ENCODE measurements at places on chromosomes 12 and 14. TPM values are rescaled to one million over a fixed set of nuclear protein-coding genes. Genes with fewer than 3 reads are reported as not detected.

The P3H3 gene
- 0.73 TPM for polyA plus RNA-seq

- no peaks in the 10 kb centered on the region for H3K4me1 ChIP-seq
- no peak overlapping the region for H3K27ac ChIP-seq
- no peaks in the 10 kb centered on the region for H3K27me3 ChIP-seq
- H3K4me3 ChIP-seq = no peak overlapping the region
These were observed 537.0 kb downstream of the SLC6A15 start for GRCh38 chr12:84375449-84376170.

GRCh38 chr14:67490196-67490595, 1.7 kb upstream of the TMEM229B start:
- H3K4me1 ChIP-seq = peaks cover 25% of the 10 kb centered on the region
- peaks cover 21% of the 10 kb centered on the region for H3K36me3 ChIP-seq
- H3K27ac ChIP-seq = peak overlapping the region; percentile 100
- no peak for DNase-seq
- no peaks in the 10 kb centered on the region for H3K27me3 ChIP-seq
- no peak overlapping the region for H3K4me3 ChIP-seq

- no peak for DNase-seq
- no peak overlapping the region for H3K4me3 ChIP-seq
- no peaks in the 10 kb centered on the region for H3K27me3 ChIP-seq
- H3K4me1 ChIP-seq = no peaks in the 10 kb centered on the region
- H3K27ac ChIP-seq = no peak overlapping the region
These were observed 295.5 kb downstream of the RMST start for GRCh38 chr12:97758194-97758501.

DNA sequence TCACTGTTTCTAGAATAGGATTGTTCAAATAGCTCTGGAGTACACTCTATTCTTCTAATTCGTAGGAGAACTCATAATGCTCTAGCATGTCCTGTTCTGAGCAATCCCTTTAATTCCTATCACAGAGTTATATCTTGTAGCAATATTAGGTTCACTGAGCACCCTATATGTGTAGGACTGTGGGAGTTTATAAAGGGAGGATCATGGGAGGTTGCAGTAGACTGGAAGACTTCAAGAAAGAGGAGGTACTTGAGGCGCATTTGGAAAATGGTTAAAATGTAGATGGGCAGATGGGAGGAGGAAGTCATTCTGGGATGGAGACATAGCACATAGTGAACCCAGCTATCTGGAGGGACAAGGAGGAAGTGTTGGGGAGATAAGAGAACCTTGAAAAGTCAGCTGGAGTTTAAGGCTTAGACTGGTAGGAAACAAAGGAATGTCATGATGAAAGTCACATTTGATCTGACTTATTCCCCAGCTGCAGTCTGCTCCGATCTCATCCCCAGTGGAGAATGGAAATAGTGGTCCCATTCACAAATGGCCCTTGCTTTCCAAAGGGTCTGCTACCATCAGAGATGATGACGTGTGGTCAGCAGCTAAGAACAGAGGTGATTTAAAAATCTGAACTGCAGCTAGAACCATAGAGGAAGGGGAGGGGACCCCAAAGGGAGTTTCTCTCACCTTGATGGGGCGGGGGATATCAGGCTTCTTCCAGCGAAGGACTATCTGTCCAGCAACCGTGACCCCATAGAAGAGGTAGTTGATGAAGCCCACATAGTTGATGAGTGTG, 10.1 kb upstream of the CEBPE start:
- no peak for DNase-seq
- no peak overlapping the region for H3K4me3 ChIP-seq
- no peak overlapping the region for H3K27ac ChIP-seq
- no peaks in the 10 kb centered on the region for H3K36me3 ChIP-seq

The CPM gene
- polyA plus RNA-seq = 0.81 TPM

DNA sequence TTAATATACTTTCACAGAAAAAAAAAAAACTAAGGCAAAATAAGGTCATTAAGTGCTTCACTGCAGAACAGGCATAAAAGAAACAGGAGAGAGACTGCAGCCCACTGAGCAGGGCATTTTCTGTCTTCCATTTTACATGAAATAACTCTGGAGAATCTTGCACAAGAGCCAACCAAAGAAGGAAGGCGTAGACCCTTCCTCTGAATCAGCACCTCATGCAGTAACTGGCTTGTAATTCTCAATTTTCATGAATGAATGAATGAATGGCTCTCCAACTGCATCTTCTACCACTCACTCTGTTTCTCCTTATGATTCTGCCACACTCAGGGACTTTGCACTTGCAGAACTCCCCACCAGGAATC, 102.0 kb upstream of the PPM1H start:
- H3K27ac ChIP-seq = no peak overlapping the region
- H3K4me1 ChIP-seq = no peaks in the 10 kb centered on the region
- DNase-seq = no peak
- no peaks in the 10 kb centered on the region for H3K36me3 ChIP-seq
- peaks cover 3% of the 10 kb centered on the region for H3K27me3 ChIP-seq

DNA sequence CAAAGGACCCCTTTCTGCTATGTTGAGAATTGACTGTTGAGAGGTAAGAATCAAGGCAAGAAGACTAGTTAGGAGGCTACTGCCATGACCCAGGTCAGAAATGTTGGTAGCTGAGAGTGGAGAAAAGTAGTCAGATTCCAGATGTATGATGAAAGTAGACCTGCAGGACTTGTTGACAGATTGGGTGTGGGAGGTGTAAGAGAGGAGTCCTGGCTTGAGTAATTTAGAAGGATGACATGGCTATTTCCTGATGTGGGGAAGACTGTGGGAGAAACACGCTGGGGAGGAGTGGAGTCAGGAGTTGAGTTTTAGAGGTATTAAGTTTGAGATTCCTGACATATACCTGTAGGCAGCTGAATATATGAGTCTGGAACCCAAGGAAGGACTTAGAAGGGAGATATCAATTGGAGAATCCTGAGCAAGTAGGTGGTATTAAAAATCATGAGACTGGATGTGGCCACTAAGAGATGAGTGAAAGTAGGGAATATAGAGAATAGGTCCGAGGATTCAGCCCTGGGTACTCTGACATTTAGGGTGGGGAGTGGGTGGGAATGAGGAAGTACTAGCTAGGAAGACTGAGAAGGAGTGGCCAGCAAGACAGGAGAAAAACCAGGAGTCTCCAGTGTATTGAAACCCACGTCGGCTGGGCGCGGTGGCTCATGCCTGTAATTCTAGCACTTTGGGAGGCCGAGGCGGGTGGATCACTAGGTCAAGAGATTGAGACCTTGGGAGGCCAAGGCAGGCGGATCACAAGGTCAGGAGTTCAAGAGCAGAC, 12.6 kb upstream of the DDX47 start:
- peaks cover 19% of the 10 kb centered on the region for H3K4me1 ChIP-seq
- H3K4me3 ChIP-seq = no peak overlapping the region
- DNase-seq = no peak
- H3K36me3 ChIP-seq = no peaks in the 10 kb centered on the region
- H3K27ac ChIP-seq = no peak overlapping the region

The OTX2 gene
- not detected for polyA plus RNA-seq

DNA sequence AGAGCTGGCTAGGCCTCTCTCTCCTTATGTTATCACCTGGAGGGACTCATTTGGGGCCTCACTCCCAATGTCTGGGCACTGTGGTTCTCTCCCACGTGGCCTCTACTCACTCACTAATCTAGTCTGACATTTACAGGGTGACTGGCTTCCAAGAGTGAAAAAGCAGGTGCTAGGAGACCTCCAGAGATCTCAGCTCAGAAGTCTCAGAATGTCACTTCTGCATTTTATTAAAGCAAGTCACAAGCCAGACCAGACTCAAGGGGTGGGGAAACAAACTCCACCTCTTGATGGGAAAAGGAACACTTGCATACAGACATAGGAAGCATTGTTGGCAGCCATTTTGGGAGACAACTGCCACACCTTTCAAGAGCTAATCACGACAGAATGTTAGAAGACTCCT, 175.9 kb downstream of the MON2 start:
- peaks cover 10% of the 10 kb centered on the region for H3K4me1 ChIP-seq
- H3K36me3 ChIP-seq = no peaks in the 10 kb centered on the region
- H3K27me3 ChIP-seq = peaks cover 7% of the 10 kb centered on the region
- H3K4me3 ChIP-seq = no peak overlapping the region
- DNase-seq = no peak

The KRR1 gene
- polyA plus RNA-seq = 66.7 TPM

The TRHDE gene
- polyA plus RNA-seq = not detected

GRCh38 chr12:106195621-106196027, 52.2 kb downstream of the CKAP4 start:
- peaks cover 51% of the 10 kb centered on the region for H3K27me3 ChIP-seq
- no peak overlapping the region for H3K4me3 ChIP-seq
- H3K4me1 ChIP-seq = no peaks in the 10 kb centered on the region
- H3K27ac ChIP-seq = no peak overlapping the region
- H3K36me3 ChIP-seq = no peaks in the 10 kb centered on the region

- peaks cover 49% of the 10 kb centered on the region for H3K36me3 ChIP-seq
- no peak for DNase-seq
- H3K27me3 ChIP-seq = no peaks in the 10 kb centered on the region
- peaks cover 5% of the 10 kb centered on the region for H3K4me1 ChIP-seq
- H3K4me3 ChIP-seq = no peak overlapping the region
These were observed 77.8 kb upstream of the POC1B start for GRCh38 chr12:89603678-89604077.

DNA sequence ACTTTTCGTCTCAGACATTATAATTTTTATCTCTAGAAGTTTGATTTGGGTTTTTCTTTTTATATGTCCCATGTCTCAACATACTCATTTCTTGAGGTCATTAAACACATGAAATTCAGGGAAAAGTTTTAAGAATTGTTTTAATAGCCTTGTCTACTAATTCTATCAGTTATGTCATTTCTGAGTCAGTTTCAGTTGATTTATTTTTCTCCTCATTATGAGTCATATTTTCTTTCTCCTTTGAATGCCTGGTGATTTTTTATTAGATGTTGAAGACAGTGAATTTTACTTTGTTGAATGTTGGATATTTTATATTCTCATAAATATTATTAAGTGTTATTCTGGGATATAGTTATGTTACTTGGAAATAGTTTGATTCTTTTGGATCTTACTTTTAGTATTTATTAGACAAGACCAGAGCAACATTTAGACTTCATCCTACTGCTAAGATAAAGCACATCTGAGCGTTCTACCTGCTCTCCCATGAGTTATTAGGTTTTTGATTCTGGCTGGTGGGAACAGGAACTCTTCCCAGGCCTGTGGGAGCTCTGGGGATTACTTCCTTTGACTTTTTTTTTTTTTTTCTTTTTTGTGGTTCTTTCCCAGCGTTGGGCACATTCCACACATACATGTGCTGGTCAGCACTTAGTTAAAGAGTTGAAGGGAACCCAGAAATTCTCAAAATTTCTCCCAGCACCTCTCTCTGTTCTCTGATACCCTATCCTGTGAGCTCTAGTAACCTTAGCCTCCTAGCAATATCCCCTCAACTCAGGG, 1157.7 kb downstream of the BCL11B start:
- H3K4me1 ChIP-seq = no peaks in the 10 kb centered on the region
- no peak overlapping the region for H3K4me3 ChIP-seq
- no peak overlapping the region for H3K27ac ChIP-seq

GRCh38 chr12:11922361-11922760, 148.4 kb upstream of the BCL2L14 start:
- no peak overlapping the region for H3K27ac ChIP-seq
- H3K36me3 ChIP-seq = no peaks in the 10 kb centered on the region
- no peak for DNase-seq
- H3K4me1 ChIP-seq = no peaks in the 10 kb centered on the region
- no peaks in the 10 kb centered on the region for H3K27me3 ChIP-seq

The TAS2R20 gene
- 0.25 TPM for polyA plus RNA-seq

- H3K27me3 ChIP-seq = no peaks in the 10 kb centered on the region
- no peaks in the 10 kb centered on the region for H3K4me1 ChIP-seq
- DNase-seq = no peak
- H3K4me3 ChIP-seq = no peak overlapping the region
These were observed 178.8 kb downstream of the NTS start for GRCh38 chr12:86052921-86053320.

- H3K4me3 ChIP-seq = no peak overlapping the region
- peaks cover 2% of the 10 kb centered on the region for H3K36me3 ChIP-seq
- H3K27ac ChIP-seq = no peak overlapping the region
- peaks cover 27% of the 10 kb centered on the region for H3K27me3 ChIP-seq
- no peak for DNase-seq
These were observed 128.0 kb upstream of the RASSF8 start for GRCh38 chr12:25830456-25830855.

GRCh38 chr12:89951694-89952060, 243.0 kb upstream of the ATP2B1 start:
- no peaks in the 10 kb centered on the region for H3K27me3 ChIP-seq
- H3K4me1 ChIP-seq = peaks cover 47% of the 10 kb centered on the region
- peak overlapping the region; percentile 91 for H3K27ac ChIP-seq
- no peaks in the 10 kb centered on the region for H3K36me3 ChIP-seq

The SLC39A5 gene
- not detected for polyA plus RNA-seq

DNA sequence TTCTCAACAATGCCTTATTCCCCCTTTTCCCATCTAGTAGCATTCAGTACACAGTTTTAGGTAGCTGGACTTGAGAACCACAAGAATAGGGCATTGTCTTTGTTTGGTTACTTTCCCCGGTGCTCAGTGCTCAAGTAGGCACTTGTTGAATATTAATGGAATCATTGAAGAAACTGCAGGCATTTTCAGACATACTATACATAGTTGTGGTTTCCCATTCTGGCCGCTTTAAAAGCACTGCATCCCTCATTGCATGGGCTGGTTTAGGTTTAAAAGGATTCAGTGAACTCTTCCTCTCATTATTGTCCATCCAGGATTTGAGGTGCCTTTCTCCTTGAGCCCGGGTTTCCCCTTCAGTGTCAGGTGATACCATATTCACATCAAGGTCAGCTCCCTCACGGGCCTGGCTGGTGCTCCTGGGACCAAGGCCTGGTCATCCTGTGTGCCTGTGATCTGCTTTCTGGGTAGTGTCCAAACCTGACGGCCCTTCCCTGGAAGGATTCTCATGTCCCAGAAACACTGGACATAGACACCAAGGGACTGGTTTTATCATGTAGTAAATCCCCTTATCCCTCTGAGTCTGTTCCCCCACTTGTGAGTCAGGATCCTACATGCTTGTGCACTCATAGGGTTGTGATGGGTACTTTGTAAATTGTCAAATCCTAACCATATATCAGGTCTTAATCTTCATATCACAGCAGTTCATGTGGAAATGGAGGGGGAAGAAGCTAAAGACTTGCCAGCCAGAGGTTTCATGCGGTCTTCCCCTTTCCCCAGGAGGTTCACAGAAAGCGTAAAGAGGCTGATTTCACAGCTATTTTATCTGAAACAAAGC, 7.4 kb downstream of the TCP11L2 start:
- no peak overlapping the region for H3K4me3 ChIP-seq
- no peak for DNase-seq
- H3K27ac ChIP-seq = peak overlapping the region; percentile 90

GRCh38 chr12:64785838-64786237, 26.6 kb upstream of the GNS start:
- H3K27me3 ChIP-seq = peaks cover 33% of the 10 kb centered on the region
- H3K4me1 ChIP-seq = peaks cover 8% of the 10 kb centered on the region
- H3K4me3 ChIP-seq = no peak overlapping the region
- peaks cover 5% of the 10 kb centered on the region for H3K36me3 ChIP-seq

All from naive thymus-derived CD8-positive, alpha-beta T cell (primary cell).